Parietal lobe (tissue), 2 donors: ENCODE measurements at places on chromosomes 5 and 9. TPM values are rescaled to one million over a fixed set of nuclear protein-coding genes. Genes with fewer than 3 reads are reported as not detected.

NUTM2F gene
- not detected for total RNA-seq

CLPTM1L gene
- 78.6 TPM for total RNA-seq

FLT4 gene
- total RNA-seq, result 3.1 TPM

OR1L4 gene
- not detected for total RNA-seq

BTNL8 gene
- not detected for total RNA-seq

SYK gene
- 1.6 TPM for total RNA-seq

PTPRD gene
- 658 TPM for total RNA-seq

PGM5 gene
- 1.6 TPM for total RNA-seq

ARSI gene
- total RNA-seq, result not detected

ANKRD34B gene
- total RNA-seq, result 0.31 TPM

ANKRD18B gene
- not detected for total RNA-seq

LCNL1 gene
- total RNA-seq, result 0.94 TPM

RASA1 gene
- total RNA-seq, result 81.4 TPM

SPINK7 gene
- total RNA-seq, result not detected

NR4A3 gene
- 13.5 TPM for total RNA-seq

OBP2B gene
- total RNA-seq, result not detected

SPEF2 gene
- total RNA-seq, result 22.5 TPM

GPSM1 gene
- total RNA-seq, result 123 TPM

ADAMTS16 gene
- 3.4 TPM for total RNA-seq
